ENCODE measurements at places on chromosomes 2 and 18.

DNA sequence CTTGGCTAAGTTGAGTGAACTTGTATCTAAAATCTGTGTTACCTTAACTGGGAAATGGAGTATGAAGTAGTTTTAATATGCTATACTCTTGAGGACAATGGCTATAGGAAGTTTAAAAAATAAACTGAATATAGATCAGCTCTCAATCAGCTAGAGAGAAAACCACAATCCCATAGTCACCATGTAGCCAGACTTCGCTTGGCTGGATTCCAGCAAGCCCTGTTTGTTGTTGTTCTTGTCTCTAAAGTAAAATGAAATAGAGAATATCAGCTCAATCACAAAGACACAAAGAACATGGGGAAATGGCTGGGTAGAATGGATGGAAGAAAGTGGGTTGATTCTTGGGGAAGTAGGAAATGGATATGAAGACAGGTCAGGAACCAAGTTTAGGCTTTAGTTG is 234.9 kb downstream of the PHLPP1 start:
- no peak for DNase-seq

- no peak for DNase-seq
Observed at GRCh38 chr2:21920721-21921120, 797.0 kb downstream of the TDRD15 start.

- DNase-seq = no peak
Observed at GRCh38 chr18:24595561-24596031, 135.2 kb downstream of the HRH4 start.

DNA sequence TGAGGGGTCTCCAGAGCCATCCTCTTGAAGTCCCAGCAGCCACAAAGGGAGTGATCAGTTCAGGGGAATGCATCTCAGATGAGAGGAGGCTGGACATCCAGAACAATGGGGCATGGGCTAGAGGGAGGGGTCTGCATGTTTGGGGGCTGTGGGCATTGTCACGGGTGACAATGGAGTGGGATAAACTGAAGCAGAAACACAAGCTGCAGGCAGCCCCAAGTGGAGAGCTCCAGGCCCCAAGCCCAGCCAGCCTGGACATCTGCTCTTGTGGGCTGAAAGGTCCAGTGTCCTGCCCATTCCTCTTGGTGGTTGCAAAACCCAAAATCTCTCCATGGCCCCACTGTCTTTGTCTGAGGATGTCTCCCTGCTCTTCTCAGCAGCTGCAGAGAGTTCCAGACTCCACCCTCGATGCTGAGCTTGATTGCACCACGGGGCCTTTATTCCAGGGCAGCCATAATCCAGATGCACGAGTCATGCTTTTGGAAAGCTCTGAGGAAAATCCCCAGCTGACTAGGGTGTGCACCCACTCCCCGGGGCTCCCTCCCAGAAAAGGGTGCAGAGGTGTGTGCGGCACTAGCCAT is 149.4 kb downstream of the TNS1 start:
- DNase-seq = no peak

GRCh38 chr2:214019229-214019972 is 391.5 kb upstream of the VWC2L start:
- no peak for DNase-seq

GRCh38 chr2:237572742-237573101 is 6.3 kb downstream of the PRLH start:
- no peak for DNase-seq

DNA sequence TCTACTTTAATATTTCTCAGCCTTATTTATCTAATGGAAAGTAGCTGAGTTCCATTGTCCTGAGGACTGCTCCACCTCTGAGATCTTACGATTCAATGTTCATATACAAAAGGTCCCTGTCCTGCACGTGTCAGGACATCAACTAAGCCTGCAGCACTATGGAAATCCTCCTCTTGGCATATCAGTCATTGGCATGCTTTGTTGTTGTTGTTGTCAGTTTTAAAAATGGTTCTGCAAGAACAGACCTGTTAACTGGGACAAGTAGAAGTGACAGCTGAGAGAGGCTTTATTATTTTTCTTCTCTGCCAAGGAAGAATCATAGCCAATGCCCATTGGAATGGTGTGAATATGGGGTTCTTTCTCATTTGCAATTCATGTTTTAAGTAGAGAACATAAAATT is 450.1 kb upstream of the PKDCC start:
- no peak for DNase-seq

DNA sequence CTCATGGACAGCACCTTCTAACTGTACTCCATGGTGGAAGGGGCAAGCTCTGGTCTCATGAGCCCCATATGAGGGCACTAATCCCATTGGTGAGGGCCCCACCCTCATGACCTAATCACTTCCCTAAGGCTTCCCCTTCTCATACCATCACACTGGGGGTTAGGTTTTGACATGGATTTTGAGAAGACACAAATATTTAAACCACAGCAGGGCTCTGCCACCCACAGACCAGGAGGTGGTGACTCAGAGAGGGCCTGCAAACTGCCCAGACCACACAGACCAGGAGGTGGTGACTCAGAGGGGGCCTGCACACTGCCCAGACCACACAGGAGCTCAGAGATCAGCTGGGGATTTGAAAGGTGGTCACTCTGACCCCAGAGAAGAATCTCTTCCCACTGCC is 222.0 kb downstream of the KLHL29 start:
- no peak for DNase-seq

GRCh38 chr2:8392098-8392866 is 289.6 kb upstream of the ID2 start:
- no peak for DNase-seq

DNA sequence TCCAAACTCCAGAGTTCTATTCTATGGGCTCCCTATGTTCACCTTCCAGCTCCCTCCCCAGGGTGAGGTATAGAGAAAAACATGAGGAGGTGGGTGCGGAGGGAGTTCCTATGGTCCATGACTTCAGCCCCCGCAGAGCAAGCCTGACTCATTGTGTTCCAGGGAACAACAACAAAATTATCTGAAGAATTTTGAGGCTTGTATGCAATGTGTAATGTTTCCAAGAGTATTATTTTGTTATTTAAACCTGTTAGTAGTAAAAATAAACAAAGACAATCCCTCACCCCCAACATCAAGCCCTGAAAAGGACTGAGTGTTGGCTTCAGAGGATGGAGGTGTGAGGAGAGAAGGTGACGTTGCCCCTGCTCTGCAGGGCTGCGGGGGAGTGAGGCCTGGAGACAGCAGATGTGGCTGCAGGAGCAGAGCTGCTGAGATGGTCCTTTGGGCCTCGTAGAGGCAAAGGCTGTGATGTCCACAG is 29.0 kb downstream of the LAMA3 start:
- DNase-seq = no peak

- no peak for DNase-seq
Observed at GRCh38 chr2:95240556-95240955, 33.2 kb downstream of the ZNF892 start.

DNA sequence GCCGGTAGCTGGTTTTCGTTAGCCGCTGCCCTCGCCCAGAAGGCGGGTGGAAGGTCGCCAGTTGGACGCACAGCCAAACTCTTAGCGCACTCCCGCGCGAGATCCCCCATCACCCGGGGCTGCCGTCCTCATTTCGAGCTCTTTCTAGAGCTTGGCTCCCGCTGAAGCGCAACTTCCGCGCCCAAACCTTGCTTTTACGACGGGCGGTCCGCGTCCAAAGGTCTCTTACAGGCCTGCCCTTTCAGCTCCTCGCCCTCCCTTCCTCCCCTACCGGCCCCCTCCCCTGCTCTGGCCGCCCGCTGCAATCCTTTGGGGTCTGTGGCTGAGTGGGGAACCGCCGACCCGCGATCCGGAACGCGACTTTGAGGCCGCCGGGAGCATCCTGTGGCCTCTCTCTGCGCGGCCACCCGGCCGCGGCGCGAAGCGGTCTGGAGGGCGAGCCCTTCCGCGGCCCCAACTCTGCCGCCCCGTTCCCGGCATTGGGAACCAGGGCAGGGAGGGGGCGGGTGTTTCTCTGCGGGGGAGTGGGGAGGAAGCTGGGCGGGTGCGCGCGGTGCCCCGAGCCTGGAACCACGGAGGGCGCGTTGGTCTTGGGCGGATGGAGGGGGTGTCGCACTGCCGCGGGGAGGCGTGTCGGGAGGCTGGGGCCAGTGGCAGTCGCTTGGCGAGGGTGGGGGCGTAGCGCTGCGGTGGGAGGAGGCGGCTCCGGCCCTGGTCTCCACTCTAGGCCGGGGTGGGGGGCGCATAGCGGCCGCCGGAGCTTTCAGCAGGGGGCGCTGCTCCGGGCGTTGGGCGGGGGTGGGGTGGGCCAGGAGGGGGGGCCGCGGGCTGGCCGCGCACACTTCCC is at the start of gene GDF7:
Gene GDF7 (plus strand): TSS at position 841 of the 847 bp plus-strand sequence. CDS start 96 bp downstream, outside the sequence.
- peak; percentile 21 for DNase-seq

DNA sequence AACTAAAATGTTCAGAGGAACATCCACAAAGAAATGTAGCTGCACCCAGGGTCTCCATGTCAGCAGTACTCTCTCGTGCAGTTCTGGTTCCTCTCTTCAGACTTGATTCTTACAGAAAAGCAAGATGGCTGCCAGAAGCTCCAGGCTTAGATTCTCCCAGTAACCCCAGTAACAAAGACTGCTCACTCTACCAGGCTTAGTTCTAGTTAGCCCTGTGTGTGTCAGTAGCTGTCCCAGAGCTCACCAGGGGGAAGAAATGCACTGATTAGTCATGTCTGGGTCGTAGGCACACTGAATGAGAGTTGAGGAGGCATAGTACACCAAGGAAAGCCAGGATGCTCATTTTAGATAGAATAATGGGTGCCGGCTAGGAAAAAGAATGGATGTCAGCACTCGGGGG is 395.0 kb upstream of the NRP2 start:
- DNase-seq = no peak

DNA sequence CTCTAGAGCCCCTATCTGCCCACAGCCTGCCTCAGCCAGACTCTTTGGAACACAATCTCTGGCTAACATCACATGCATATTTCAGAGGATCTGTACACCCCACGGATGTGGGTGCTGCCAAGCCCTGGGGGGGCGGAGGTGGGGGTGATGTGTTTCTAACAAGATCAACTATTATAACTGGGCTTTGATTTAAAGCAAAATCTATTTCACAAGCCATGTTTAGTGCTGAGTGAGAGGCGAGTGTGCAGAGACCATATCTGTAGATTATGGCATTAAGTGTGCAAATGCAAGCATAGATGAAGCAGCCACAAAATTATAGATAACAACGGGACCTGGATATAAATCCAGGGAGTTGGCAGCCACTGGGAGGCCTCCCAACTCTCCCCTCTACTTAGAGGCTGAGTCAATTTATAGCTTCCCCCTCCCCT is 135.8 kb upstream of the SMAD2 start:
- no peak for DNase-seq

- peak; percentile 6 for DNase-seq
Observed at GRCh38 chr2:26246818-26247217, 2.1 kb downstream of the HADHB start.

- no peak for DNase-seq
Observed at GRCh38 chr2:138502255-138503086, 901 bp downstream of the SPOPL start.

DNA sequence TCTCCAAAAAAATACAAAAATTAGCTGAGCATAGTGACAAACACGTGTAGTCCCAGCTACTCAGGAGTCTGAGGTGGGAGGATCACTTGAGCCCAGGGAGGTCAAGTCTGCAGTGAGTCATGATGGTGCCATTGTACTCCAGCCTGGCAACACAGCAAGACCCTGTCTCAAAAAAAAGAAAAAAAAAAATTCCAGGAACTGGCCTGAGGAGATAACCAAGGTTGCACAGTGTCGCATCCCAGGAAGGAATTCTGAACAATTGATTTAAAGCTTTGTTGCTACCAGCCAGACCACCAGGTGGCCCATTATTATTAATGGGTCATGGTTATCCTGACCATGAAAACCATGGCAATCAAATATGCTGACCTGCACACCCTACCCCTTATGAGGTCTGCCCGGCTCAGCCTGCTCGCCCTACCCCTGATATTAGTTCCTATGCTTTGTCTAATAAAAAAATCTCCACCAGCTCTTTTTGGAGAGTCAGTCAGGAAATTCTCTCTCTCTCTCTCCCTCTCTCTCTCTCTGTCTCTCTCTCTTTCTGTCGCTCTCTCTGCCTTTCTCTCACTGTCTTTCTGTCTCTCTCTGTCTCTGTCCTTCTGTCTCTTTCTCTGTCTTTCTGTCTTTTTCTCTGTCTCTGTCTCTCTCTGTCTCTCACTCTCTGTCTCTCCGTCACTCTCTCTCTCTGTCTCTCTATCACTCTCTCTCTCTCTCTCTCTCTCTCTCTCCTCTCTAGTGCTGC is 73.7 kb downstream of the NCAPH start:
- DNase-seq = no peak

- DNase-seq = no peak
Observed at GRCh38 chr2:239290618-239291474, 110.0 kb downstream of the HDAC4 start.

GRCh38 chr2:136510244-136510643 is 255.1 kb upstream of the THSD7B start:
- no peak for DNase-seq

DNA sequence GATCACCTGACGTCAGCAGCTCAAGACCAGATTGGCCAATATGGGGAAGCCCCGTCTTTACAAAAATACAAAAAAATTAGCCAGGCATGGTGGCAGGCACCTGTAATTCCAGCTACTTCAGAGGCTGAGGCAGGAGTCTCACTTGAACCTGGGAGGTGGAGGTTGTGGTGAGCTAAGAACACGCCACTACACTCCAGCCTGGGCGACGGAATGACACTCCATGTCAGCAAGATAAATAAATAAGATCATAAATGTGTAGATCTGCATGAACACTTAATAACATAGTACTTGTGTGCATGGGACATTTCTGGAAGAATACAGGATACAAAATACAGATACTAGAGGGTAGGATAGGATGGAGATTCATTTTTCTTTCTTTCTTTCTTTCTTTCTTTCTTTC is 9.1 kb downstream of the EHD3 start:
- DNase-seq = no peak

DNA sequence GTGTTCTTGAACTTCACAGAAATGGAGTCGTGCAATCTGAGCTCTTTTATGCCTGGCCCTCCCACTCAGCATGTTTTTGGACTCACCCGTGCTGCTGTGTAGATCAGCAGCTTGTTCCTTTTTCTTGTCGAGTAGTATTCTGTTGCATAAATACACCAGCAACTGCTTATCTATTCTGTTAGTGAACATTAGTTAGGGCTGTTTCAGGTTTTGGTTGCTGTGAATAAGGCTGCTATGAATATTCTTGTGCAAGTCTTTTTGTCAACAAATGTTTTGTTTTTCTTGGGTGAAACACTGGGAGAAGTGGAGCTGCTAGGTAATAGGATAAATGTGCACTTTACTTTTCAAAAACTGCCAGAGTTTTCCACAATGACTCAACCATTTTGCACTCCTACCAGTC is 15.3 kb upstream of the CIDEA start:
- DNase-seq = no peak

DNA sequence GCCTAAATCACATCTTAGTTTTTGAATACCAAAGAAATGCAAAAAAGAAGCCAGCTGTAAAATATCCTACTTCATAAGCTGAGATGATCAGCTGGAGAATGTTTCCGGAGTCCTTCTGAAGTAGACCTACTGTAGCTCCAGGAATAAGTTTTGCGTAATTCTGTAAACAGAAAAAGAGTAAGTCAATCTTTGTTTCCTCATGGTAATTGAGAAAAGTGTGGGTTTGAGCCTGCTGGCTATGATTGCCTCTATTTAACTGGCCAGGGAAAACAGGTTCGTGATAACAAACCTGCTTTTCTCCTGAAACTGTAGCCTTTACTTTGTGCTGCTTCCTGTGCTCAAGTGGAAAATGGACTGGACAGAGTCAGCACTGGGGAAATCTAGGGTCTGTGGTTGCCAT is 58.2 kb downstream of the ITGB6 start:
- no peak for DNase-seq
